ENCODE measurements at places on chromosomes 13 and 19. TPM values are rescaled to one million over a fixed set of nuclear protein-coding genes. Genes with fewer than 3 reads are reported as not detected.

The SCN1B gene
- total RNA-seq: 12.1 TPM

The ZNF836 gene
- total RNA-seq: 11.8 TPM

The SLC7A9 gene
- not detected for total RNA-seq

The SPHK2 gene
- 10.9 TPM for total RNA-seq

The C19orf38 gene
- total RNA-seq: 0.81 TPM

Measured in fibroblast of the aortic adventitia (primary cell).